ENCODE measurements at places on chromosomes 7 and 10. TPM values are rescaled to one million over a fixed set of nuclear protein-coding genes. Genes with fewer than 3 reads are reported as not detected.

Gene PGAM2
- total RNA-seq = 102 TPM

Gene JAKMIP3
- total RNA-seq = 0.35 TPM

Gene AS3MT
- total RNA-seq = 8.0 TPM

Gene NPFFR1
- 0.06 TPM for total RNA-seq

Gene CREB5
- total RNA-seq = 22.1 TPM
